Panc1 (cell line): ENCODE measurements at places on chromosomes 5 and 9. TPM values are rescaled to one million over a fixed set of nuclear protein-coding genes. Genes with fewer than 3 reads are reported as not detected.

The OGN gene
- 0.08 TPM for total RNA-seq

The IL13 gene
- total RNA-seq, result not detected

The HTR1A gene
- total RNA-seq, result not detected

The OR13C4 gene
- total RNA-seq, result not detected

DNA sequence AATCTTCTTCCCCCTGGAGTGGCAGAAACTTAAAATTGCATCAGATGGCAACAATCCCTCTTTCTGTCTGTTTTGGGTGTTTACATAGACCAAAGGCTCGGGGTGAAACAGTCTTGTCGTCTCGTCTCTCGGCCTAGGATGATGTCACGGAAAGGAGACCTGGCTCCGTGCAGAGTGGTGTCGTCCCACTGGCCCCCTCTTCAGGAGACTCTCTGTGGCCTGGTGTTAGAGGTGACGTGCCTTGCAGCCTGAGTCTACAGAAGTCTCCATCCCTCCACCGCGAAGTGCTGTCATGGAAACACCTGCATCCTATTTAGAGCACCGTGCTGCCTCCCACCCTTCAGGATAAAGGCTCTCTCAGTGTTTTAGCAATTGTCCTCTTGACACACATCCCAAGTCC is 409.7 kb downstream of the IRX1 start:
- no peak for DNase-seq

- no peak for DNase-seq
These were observed 66.9 kb downstream of the SKIC3 start for GRCh38 chr5:95487880-95488279.

- DNase-seq, result no peak
These were observed 146.3 kb downstream of the RORB start for GRCh38 chr9:74643303-74643923.

- DNase-seq, result no peak
These were observed 14.0 kb downstream of the STARD4 start for GRCh38 chr5:111498346-111498745.

DNA sequence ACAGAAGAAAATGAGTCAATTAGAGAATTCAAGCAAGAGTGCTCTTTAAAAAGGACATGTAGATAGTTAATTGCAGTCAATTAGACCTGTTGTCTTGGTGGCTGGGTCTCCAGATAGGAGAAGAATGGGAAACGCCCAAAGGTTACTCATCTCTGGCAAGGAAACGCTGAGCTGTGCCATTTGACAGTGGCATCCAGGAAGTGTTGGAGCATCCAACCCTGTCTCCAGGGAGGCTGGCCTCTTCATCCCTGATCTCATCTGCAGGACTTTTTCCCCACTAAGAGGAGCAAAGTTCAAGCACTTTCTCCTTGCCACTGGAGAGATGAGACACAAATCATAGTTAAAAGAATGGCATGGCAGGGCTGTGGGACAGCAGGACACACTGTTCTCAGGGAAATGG is 111.7 kb upstream of the MSX2 start:
- no peak for DNase-seq

- DNase-seq, result no peak
These were observed 1711.9 kb upstream of the CDH9 start for GRCh38 chr5:28750251-28750650.

DNA sequence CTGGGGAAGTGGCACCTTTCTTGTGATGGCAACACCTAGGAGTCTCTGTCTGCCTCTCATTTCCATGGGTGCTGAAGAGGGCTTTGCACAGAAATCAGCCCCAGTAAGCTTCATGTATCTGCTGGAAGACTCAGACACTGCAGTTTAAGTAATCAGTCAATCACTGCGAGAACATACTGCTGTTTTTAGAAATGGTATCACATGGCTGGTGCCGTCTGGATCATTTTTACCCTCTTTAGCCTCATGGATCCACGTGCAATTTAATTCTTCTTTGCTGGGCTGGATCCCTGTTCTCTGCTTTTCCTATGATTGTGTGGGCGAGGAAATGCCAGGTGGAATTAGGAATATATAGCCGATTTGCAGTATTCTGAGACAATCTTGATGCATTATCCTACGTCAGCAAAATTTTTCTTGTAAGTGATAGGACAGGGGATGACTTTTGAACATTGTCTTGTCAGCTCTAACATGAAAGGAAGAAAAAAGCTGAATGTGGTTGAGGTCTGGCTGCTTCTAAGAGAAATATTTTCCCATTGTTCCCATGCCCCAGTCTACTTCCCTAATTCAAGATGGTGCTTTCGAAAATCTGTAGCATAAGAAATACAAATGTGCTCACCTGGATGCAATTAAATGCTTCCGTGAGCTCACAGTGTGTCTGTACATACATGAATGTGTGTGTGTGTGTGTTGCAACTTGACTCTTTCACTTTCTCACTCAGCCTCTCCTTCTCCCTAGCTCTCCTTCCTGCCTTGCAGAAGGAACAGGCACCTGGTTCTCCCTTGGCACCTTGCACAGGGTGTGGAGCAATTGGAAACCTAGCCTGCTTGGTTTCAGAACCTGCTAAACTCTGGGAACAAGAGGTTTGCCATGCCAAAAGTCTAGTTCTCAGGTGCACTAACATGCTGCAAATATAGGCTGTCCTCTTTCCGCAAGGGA is 281.6 kb downstream of the NTRK2 start:
- DNase-seq, result no peak

GRCh38 chr9:113645227-113645977 is 181.9 kb downstream of the RGS3 start:
- no peak for DNase-seq

DNA sequence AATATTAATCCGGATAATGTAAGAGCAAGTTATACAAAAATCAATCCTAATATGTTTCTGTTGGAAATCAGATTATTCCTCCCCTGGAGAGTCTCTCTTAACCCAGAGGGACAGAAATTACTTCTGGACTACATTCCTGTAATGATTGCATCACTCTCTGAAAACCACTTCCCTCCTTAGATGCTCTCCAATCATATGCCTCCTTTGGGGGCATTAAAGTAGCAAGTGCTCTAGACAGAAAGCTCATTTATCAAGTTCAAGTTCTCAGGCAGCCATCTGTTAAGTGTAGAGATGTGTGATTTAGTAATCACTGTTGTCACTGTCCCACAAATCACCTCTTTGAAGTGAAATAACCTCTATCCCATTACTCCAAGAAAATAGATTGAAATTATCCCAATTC is 247.1 kb downstream of the SLCO4C1 start:
- no peak for DNase-seq

- no peak for DNase-seq
These were observed 136.5 kb downstream of the PRR16 start for GRCh38 chr5:120600639-120601038.
